CD4-positive, alpha-beta T cell treated with Interleukin-1 beta for 1 hour (primary cell): ENCODE measurements at places on chromosomes 1 and 21.
A peak's percentile ranks its signal among the peaks of the same experiment; 100 is the strongest.

GRCh38 chr1:97041026-97041425, 319.4 kb downstream of the PTBP2 start:
- no peak for DNase-seq

DNA sequence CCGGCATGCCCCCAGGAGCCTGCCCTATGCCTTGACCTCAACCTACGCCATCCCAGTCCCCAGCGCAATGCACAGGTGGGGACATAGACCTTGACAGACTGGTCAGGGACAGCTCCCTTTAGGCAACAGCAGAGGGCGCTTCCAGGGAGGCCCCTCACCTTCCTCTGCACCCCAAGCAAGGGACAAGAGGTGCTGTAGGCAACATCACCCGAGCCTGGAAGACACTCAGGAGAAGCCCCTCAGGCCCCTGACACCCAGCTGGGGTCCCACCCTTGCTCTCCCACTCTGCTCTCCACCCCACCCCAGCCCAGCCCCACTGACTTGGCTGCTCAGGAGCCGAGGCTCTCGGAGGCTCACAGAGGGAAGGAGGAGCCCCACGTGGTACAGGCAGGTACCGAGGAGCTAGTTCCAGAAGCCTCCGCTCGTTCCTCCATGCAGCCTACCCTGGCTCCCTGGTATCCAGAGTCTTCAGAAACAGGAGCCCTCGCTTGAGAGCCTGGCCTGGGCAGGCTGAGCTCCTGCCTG, 2.4 kb upstream of the WNT3A start:
- DNase-seq, result no peak

DNA sequence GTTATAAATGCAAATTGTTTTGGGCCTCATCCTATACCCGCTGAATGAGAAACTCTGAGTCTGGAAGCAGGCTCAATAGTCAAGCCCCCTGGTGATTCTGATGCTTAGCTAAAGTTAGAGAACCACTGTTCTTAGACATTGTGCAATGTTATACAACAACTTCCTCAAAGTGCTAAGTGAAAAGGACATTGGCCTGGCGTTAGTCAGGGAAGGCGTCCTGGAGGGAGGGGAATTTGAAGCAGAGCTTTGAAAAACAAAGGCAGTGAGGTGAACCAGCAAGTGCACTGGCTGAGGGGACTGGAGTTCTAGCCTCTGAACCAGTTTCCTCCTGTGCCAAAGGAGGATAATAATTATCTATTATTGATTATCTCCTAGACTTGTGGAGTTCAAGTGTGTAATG, 5.1 kb downstream of the CD1D start:
- DNase-seq, result no peak

DNA sequence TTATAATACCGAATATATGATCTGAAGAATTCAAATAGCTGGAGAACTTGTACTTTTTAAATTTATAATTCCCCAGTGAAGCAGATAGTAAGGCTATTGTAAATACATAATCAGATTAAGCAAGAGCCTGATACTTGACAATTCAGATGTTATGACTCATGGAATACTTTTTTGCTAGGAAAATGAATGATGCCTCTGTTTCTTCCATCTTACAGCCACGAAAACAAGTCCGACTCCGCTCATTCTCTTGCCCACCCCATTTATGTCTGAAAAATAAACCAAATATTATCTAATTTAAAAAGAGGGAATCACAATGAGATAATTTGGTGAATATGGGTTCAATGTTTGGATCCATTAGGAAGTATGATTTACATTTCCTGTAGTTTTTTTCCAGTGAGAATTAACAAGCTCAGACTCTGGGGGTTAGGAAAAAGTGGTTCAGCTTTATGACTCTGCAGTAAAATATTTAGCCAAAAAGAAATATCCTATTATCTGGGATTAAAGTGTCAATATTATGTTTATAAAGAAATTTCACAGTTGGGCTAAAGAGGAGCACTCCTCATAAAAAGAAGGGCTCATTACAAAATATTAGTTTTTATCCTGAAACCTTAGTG, 50.4 kb upstream of the DAB1 start:
- DNase-seq, result no peak

DNA sequence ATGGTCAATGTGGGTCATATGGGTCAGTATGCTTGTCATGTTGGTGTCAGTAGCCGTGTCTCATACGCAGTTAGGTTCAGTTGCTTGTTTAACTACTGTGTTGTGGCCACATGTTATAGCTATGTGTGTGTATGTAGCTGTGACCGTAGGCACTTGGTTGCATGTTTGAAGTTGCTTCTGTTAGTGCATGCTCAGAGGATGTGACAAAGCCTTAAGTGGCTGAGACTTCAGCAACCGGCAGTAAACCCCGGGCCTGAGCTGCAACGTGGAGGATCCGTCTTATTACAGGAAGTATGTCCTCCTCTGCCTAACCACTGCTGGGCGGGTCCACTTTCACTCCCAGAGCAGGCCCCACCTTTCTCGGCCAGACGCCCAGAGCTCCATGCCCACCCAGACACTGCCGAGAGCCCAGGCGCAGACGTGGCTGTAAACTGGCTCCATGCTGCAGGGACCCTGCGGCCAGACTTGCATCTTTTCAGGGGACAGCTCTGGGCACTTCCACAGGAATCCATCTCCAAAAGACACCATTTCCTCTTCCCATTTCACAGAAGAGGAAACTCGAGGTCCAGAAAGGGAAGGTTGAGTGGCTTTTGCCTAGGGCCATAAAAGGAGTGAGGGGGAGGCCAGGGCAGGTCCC, 2.2 kb downstream of the TCEA3 start:
- peak; percentile 41 for DNase-seq

- DNase-seq, result peak; percentile 13
Measured at GRCh38 chr1:54403808-54404261, 2.4 kb downstream of the SSBP3 start.

DNA sequence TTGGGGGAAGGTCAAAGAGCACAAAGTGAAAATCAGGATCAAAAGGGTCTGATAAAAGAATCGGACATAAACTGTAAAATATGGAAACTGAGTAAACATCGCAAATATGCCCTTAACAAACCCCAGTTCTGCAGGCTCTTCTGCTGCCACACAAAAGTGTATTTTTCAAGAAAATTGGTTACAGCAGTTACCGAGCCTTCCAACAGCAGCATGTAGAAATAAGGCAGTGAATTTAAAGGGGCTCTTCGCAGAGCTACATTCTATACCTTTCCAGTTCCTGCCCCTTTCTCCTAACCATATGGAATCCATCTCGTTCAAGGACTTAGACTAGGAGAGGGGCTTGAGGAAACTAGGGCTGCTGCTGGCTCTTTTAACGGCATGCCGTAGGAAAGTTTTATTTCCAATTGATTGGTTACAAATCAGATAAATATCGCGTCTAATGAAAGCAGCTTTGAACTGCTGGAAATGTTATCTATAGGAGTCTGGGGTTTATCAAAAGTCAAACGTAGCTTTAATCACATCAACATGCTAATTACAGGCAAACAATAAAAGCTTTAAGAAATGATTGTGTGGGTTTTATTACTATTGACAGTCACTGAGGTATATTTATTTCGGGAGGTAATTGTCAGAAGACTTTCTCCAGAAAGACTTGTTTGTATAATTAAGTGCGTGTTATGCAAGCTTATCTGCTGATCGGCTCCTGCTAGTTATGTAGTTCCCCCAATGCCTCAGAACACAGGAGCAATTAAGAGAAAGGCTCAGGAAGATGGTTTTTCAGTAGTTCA, 59.1 kb downstream of the GORAB start:
- DNase-seq, result no peak

DNA sequence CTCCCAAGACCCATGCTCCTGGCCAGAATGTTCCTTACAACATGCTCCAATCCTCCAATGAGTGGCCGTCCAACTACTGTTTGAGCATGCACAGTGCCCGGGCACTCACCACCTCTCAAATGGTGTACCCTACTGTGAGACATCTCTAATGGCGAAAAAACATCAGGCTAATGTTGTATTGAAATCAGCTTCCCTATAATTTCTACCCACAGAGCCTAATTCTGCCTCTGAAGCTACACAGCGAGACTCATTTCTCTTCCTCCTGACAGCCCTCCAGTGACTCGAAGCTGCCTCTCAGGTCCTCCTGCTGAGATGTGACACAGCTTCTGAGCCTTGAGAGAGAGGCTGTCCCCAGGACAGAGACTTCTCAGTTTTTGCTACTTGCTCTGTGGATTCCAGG, 130.7 kb downstream of the FAM78B start:
- no peak for DNase-seq

GRCh38 chr1:203590603-203591002, 36.0 kb upstream of the ATP2B4 start:
- DNase-seq, result no peak

DNA sequence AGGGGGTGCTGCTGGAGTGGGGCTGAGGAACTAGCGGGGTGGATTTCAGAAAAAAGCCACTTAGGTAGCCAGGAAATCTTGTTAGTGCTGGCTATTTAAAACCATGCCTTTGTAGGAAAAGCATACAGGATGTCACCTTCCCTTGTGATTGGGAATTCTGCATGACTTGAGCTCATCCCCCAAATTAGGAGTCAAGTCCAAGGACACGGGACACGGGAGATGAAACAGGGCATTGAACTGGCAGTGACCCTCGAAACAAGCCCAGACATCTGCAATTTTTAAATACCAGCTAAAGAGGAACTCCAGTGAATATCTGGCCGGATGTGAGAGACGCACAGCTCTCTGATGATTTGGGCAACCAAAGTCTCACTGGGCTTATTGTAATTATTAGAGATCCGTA, 32.8 kb downstream of the C2CD2 start:
- DNase-seq, result no peak
